Activated naive CD8-positive, alpha-beta T cell treated with anti-CD3 and anti-CD28 coated beads, Interleukin-2, amount 10 ng/mL, durations not matched to agents 7 days and 5 days (primary cell): ENCODE measurements at places on chromosomes 4 and X.

- DNase-seq = no peak
Observed at GRCh38 chr4:186307497-186307896, 41.5 kb downstream of the F11 start.

DNA sequence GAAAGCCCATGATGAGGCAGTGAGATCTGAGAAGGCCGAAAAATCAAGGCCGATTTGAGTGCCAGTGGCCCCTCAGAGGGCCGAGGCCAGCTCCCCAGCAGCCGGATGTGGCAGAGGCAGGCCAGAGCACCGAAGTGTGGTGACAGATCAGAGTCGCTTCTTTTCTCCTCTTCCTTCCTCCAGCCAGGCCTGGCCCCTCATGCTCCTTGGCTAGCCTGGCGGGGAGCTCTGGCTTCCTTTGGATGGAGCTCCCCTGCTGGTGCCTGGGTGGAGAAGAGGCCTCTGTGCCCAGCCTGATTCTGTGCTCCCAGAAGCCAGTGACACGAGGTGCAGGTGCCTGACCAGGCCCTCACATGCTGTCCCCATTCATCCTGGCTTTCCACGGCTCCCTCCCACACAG, 127.2 kb upstream of the PABPC4L start:
- no peak for DNase-seq

DNA sequence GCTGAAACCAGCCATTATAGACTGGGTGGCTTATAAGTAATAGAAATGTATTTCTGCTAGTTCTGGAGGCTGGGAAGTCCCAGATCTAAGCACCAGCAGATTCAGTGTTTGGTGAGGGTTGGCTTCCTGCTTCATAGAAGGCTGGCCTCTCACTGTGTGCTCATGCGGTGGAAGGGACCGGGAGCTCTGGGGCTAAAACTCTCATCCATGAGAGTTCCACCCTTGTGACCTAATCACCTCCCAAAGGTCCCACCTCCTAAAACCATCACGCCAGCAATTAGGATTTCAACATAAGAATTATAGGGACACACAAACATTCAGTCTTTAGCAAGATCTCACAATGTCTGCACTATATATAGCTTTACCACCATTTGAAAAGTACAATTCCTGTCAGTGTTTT, 215.2 kb downstream of the CBR4 start:
- no peak for DNase-seq

DNA sequence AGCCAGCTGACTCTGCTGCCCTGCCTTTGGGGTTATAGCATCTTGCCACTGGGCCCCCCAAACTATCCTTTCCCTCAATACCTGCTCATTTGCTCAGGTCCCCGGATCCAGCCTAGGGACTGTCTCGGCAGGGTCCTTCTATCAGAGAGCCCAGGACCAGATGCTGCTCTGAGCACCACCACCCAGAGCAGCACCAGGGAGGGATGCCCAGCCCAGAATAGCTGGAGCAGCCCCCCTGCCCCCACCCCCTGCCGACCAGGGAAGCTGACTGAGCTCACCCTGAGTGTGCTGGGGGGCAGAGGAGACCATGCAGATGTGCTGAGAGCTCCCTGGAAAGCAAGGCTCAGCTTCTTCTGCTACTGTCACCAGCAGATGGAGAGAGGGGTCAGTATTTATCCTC, 103.6 kb upstream of the IGSF1 start:
- DNase-seq = no peak

- DNase-seq = no peak
Observed at GRCh38 chr4:10623241-10623640, 61.3 kb downstream of the CLNK start.

DNA sequence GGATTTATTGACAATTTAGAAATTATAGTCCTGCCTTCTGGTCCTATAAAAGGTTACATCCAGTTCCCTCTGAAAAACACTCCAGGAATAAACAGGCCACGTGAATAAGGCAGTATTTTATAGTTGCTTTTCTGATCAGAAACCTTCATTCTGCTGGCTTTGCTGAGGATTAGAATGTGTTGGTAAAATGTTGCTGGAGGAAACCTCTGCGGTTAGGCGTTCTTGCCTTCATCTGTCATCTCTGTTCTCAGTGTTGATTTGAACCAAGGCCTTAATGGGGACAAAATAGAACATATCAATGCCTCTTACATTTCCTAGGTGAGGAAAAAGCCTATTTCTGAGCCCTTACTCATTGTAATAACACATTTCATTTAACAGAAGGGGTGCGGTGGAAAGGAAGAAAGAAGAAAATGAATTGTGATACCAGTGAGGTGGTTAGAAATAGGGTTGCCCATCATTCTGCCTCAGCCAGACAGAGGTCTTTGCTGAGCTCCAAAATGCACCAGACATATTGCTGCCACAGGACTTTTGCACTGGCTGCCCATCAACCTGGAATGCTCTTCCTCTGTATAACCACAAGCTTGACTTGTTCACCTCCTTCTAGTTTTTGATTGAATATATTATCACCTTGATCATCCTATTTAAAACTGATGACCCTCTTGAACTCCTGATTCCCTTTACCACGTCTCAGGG, 18.0 kb upstream of the SPARCL1 start:
- no peak for DNase-seq

DNA sequence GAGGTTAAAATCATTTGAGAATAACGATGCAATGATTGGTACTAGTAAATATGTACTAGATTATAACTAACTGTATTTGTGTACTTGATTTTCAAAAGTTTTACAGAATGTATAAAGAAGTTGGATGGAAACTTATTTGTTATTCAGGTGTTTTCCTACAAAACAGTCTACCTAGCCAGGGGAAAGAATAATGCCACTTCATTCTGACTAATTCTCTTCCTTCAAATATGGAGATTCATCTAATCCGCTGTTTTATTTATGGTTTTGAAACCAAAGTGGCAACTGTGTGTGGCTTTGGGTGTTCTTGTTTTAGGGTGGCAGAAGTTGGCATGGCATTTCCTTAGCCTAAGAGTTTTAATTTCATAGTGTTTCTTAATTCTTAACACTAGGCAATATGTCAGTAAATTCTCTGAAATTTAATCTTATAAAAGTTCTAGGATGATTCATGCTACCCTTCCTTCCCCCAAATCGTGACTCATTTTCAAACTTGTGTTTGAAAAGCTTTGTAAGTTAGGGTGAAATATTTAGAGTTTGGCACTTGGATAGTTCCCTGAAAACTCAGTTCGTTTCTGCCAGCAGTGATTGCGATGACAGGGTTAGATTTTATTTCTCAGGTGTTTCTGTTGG, 62.6 kb downstream of the DCLK2 start:
- DNase-seq = no peak

- DNase-seq = no peak
Observed at GRCh38 chr4:110248831-110249253, 50.4 kb upstream of the ELOVL6 start.

DNA sequence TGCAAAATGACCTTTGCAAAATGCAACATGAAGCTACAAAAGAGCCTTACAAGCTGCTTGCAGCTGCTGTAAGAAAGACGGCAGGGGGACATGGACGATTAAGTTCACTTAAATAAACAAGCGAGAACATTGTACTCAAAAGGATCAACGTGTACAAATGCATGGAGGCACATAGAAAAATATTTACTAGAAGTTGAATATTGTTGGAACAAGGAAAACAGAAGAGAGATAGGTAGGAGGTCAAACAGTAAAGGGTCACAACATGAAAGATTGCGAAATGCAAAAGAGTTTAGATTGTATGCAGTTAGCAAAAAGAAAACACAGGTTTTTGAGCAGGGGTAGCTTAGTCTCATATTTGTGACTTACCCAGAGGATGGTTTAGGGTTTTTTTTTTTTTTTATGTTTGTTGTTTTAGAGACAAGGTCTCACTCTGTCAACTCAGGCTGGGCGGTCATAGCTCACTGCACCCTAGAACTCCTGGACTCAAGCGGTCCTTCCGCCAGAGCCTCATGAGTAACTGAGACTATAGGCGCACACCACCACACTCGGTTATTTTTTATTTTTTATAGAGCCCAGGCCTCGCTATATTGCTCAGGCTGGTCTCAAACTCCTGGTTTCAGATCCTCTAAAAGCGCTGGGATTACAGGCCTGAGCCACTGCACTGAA, 1.4 kb upstream of the PHF8 start:
- no peak for DNase-seq

GRCh38 chr4:86357608-86358007, 2.2 kb downstream of the MAPK10 start:
- DNase-seq = no peak

DNA sequence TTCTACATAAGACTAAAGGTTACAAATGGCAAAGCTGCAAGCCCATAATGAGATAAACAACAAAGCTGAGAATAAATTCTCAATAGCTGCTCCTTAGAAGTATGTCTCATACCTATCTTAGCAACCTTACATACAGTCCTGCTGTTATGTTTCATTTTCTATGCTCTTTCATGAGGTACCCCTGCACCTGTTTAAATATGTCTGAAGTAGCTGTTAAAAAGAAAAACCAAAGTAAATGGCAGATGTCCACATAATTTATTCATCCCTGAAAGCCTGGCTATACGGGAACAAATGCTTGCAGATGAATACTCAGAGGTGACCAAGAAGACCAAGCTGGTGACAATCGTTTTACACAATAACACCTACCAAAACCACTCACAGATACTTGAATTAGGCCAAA, 22.5 kb downstream of the PPA2 start:
- DNase-seq = no peak

DNA sequence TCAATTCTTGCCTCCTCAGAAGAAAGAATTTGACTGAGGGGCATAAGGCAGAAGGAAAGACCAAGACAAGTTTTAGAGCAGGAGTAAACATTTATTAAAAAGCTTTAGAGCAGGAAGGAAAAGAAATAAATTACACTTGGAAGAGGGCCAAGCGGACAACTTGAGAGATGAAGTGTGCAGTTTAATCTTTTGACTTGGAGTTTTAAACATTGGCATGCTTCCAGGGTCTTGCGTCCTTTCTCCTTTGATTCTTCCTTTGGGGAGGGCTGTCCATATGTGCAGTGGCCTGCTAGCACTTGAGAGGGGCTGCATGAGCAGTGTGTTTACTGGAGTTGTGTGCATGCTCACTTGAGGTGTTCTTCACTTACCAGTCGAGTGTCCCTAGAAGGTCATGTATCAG, 275.8 kb upstream of the IL1RAPL1 start:
- DNase-seq = no peak

DNA sequence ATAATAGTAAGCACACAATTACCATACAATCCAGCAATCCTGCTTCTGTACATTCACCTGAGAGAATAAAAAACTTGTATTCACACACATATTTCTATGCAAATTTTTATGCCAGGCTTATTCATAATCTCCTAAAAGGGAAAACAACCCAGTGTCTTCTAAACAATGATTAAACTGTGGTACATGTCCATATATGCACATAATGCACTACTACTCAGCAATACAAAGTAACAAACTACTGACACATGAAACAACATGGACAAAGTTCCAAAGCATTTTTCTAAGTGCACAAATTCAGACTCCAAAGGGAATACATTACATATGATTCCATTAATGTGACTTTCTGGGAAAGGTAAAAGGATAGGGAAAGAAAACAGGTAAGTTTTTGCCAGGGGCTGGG, 18.0 kb upstream of the FMR1 start:
- DNase-seq = no peak

- DNase-seq = no peak
Observed at GRCh38 chr4:115187136-115187535, 73.7 kb upstream of the NDST4 start.

DNA sequence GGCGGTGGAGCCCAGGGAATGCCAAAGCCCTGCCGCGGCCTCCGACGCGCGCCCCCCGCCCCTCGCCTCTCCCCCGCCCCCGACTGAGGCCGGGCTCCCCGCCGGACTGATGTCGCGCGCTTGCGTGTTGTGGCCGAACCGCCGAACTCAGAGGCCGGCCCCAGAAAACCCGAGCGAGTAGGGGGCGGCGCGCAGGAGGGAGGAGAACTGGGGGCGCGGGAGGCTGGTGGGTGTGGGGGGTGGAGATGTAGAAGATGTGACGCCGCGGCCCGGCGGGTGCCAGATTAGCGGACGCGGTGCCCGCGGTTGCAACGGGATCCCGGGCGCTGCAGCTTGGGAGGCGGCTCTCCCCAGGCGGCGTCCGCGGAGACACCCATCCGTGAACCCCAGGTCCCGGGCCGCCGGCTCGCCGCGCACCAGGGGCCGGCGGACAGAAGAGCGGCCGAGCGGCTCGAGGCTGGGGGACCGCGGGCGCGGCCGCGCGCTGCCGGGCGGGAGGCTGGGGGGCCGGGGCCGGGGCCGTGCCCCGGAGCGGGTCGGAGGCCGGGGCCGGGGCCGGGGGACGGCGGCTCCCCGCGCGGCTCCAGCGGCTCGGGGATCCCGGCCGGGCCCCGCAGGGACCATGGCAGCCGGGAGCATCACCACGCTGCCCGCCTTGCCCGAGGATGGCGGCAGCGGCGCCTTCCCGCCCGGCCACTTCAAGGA, at the start of gene FGF2:
Gene FGF2 (plus strand): TSS at position 279 of the 705 bp plus-strand sequence. CDS start 344 bp downstream, at position 623.
- peak; percentile 51 for DNase-seq

DNA sequence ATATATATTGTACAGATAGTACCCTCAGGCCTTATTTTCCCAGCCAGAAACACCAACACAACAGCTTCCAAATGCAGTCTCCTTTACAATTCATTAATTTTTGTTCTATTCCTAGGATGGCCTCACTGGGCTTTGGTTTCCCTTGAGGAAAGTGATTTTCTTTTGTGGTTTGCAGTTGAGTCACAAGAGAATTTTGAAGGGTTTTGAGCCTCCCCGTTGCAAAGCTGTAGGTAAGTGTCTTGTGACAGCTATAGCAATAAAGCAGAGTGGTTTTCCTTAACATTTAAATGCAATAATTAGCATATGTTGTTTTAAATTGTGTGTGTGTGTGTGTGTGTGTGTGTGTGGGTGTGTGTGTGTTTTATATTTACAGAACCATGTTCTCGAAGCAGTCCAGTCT, 54.1 kb upstream of the WDR17 start:
- DNase-seq = no peak

- DNase-seq = no peak
Observed at GRCh38 chrX:106898462-106898861, 4.7 kb downstream of the RIPPLY1 start.

DNA sequence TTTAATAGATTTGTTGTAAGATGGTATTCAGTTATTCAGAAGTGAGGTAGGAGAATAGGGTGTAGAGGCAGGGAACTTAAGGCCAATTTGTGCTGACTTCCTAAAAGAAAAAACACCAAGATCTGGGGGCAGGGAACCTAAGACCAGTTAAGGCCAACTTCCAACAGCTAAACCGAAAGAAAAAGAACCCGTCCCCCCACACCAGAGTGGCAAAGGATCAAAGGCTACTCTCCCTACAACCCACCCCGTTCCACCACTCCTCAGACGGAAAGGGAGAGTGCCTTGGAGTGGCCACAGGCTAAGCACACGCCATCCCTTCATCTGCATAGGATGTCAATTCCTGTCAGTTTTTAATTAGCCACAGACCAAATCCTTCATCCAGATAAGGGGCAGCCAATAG, 3.7 kb upstream of the ZNF718 start:
- no peak for DNase-seq

- no peak for DNase-seq
Observed at GRCh38 chrX:2926664-2927275, 2.4 kb downstream of the ARSD start.

- DNase-seq = peak; percentile 82
Observed at GRCh38 chr4:26028793-26029567, 115.0 kb downstream of the SMIM20 start.
